CD14-positive monocyte (primary cell): ENCODE measurements at places on chromosomes 12 and 14. TPM values are rescaled to one million over a fixed set of nuclear protein-coding genes. Genes with fewer than 3 reads are reported as not detected.
A peak's percentile ranks its signal among the peaks of the same experiment; 100 is the strongest.

KIF21A gene
- 0.03 TPM for polyA plus RNA-seq

GRCh38 chr14:68399971-68400370 lies 392.9 kb downstream of the ZFP36L1 start:
- H3K4me1 ChIP-seq: peaks cover 33% of the 10 kb centered on the region
- no peaks in the 10 kb centered on the region for H3K27me3 ChIP-seq
- DNase-seq: no peak
- no peaks in the 10 kb centered on the region for H3K36me3 ChIP-seq
- H3K4me3 ChIP-seq: no peak overlapping the region

TAS2R43 gene
- not detected in 2 replicates for polyA plus RNA-seq

- no peak for DNase-seq
- peaks cover 57% of the 10 kb centered on the region for H3K4me1 ChIP-seq
- no peaks in the 10 kb centered on the region for H3K36me3 ChIP-seq
- H3K27me3 ChIP-seq: peaks cover 68% of the 10 kb centered on the region
Measured at GRCh38 chr12:49089821-49090773, 4.5 kb downstream of the DHH start.

DNA sequence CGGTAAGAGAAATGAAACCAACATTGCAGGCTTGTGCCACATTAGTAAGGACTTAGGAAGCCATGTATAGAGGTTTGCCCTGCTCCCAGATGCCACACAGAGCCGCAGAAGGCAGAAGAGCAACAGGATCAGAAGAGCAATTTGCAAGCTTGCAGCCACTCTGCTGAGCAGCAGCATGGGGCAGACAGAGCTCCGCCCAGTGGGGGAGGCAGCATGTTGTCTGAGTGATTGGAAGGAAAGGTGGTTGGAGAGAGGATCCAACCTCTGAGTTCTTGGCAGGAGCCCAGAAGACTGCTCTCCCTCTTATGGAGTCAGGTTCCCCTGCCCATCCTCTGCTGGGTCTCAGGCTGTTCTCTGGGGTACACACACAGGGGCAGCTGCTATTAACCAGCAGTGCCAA lies 2.3 kb upstream of the KRT6A start:
- DNase-seq: no peak
- no peak overlapping the region for H3K27ac ChIP-seq
- no peak overlapping the region for H3K4me3 ChIP-seq
- no peaks in the 10 kb centered on the region for H3K36me3 ChIP-seq
- peaks cover 9% of the 10 kb centered on the region for H3K4me1 ChIP-seq

DNA sequence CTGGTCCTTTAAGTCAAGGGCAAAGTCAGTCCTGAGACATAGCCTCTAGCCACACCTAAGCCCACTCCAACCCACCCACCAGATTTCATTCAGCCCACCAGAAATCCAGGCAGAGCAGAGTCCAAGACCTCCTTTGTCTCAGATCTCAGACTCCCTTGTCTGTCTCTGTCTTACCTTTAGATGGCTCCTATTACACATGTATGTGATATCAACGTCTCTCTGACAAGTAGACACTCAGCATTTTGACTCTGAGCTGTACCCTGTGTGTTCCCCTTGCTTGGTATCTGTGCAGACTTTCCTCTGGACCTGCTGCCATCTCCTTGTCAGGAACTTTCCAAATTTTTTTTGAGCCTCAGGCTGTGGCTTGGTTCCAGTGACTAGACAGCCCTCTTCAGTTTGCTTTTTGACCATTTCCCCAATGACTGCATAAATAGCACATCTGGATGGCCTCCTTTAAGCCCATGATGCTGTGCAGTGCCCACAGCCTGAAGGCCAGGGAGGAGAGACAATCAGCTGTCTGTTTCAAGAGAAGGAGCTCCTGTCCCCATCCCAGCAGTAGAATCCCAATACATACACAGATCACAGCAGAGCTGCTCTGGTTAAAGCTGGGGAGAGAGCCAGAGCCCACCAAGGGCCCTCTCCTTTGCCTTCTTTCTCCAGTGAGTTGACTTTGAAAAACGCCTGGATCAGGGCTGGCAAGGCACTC lies 7.0 kb downstream of the POU6F1 start:
- no peaks in the 10 kb centered on the region for H3K36me3 ChIP-seq
- no peaks in the 10 kb centered on the region for H3K27me3 ChIP-seq
- no peak overlapping the region for H3K4me3 ChIP-seq

OVCH1 gene
- not detected for polyA plus RNA-seq

DNA sequence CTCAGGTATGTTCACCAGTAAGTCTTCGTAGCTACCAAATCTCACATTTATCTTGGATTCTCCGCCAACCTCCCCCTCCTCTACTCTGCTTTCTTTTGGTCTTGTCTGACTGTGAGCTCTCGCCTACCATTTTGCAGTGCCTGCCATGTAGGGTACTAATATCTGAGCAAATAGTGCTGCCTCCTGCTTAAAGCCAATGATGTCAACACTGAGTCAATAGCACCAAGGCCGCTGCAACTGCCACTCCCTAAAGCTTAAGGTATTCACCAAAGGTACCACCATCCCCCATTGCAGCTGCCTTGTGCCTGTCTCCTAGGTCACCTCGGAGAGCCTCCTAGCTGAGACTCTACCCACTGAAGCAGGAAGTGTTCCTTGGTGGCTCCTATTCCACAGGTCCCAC lies 114.8 kb upstream of the FUT8 start:
- no peak overlapping the region for H3K4me3 ChIP-seq
- no peak overlapping the region for H3K27ac ChIP-seq
- no peaks in the 10 kb centered on the region for H3K4me1 ChIP-seq
- no peaks in the 10 kb centered on the region for H3K27me3 ChIP-seq
- no peaks in the 10 kb centered on the region for H3K36me3 ChIP-seq
- no peak for DNase-seq

DNA sequence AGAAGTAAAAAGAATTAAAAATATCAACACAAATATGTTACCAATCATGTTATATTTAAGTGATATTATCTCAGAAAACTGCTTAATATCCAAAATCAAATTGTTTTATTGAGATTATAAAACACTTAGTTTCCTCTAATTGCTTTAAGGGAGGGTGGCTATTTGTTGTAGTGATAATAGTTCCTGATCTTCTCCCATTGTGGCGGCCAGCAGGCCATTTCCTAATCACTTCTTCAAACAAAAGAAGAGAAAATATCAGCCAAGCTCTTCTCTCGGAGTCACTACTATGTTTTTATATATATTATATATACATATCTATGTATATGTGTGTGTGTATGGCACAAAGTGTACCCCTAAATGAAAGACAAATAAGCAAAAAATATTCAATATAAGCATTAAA lies 31.5 kb downstream of the ERO1A start:
- no peak overlapping the region for H3K27ac ChIP-seq
- DNase-seq: no peak
- H3K27me3 ChIP-seq: no peaks in the 10 kb centered on the region
- H3K36me3 ChIP-seq: peaks cover 28% of the 10 kb centered on the region

DNA sequence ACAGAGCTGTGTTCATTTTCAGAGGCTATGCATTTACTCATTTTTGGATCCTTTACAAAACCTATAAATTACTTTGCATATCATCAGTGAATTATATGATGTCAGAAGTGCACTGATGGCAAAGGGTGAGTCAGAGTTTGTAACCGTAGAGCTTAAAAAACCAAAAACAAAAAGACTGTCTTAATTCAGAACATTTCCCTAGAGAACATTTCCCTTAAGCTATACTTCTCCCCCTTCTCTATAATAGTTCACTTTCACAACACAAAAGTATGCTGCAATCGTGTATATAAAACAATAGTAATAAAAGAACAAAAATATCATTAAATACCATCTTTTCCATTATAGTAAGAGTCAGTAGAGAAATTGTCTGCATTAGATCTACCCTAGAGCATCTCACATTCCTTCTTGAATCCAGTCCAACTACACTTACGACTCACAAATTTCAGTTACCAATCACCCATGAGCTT lies 934.9 kb downstream of the LRFN5 start:
- no peaks in the 10 kb centered on the region for H3K36me3 ChIP-seq
- no peak overlapping the region for H3K27ac ChIP-seq
- H3K4me3 ChIP-seq: no peak overlapping the region

DNA sequence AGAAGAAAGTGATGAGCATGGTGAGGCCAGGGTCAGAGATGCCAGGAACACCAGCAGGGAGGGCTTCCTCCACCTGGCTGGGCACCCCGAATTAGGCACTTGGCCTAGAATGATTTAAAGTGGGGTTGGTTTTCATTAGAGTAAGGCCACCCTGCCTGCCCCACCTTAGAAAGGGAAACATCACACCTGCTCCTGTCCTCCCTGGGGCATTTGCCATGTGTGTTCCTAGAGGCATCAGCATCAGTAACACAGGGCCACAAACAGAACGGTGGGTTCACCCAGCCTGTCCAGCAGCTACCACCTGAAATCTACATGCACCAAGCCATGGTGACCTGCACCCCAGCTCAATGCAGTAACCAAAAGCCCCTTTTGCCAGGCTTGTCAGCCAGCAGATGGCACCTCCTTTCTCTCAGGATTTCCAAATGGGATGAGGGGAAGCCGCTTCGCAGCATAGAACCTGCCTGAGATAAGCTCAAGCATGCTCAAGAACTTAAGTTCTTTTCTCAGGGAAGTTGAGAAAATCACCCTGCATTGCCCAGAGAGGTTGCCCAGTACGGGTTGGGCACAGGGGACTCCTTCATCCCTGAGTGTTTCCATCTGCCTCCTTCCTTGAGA lies 338.8 kb downstream of the DPF3 start:
- no peaks in the 10 kb centered on the region for H3K36me3 ChIP-seq
- no peak overlapping the region for H3K4me3 ChIP-seq
- H3K27ac ChIP-seq: no peak overlapping the region

GRCh38 chr12:45168976-45169375 lies 46.9 kb upstream of the ANO6 start:
- H3K4me3 ChIP-seq: no peak overlapping the region
- H3K36me3 ChIP-seq: no peaks in the 10 kb centered on the region
- no peak overlapping the region for H3K27ac ChIP-seq
- no peaks in the 10 kb centered on the region for H3K4me1 ChIP-seq
- H3K27me3 ChIP-seq: no peaks in the 10 kb centered on the region

- H3K27me3 ChIP-seq: peaks cover 14% of the 10 kb centered on the region
- no peak for DNase-seq
- no peaks in the 10 kb centered on the region for H3K4me1 ChIP-seq
- H3K36me3 ChIP-seq: no peaks in the 10 kb centered on the region
- no peak overlapping the region for H3K4me3 ChIP-seq
Measured at GRCh38 chr14:95875831-95876760, 536 bp upstream of the TUNAR start.

- H3K27me3 ChIP-seq: no peaks in the 10 kb centered on the region
- peaks cover 51% of the 10 kb centered on the region for H3K4me1 ChIP-seq
- no peaks in the 10 kb centered on the region for H3K36me3 ChIP-seq
- peak; percentile 75 for DNase-seq
- H3K27ac ChIP-seq: peak overlapping the region; percentile 81
Measured at GRCh38 chr14:68377459-68377858, 415.4 kb downstream of the ZFP36L1 start.

KRT8 gene
- polyA plus RNA-seq: not detected

GRCh38 chr12:71356569-71356968 lies 83.0 kb upstream of the LGR5 start:
- no peaks in the 10 kb centered on the region for H3K36me3 ChIP-seq
- no peaks in the 10 kb centered on the region for H3K4me1 ChIP-seq
- H3K27me3 ChIP-seq: no peaks in the 10 kb centered on the region
- no peak overlapping the region for H3K4me3 ChIP-seq
- no peak for DNase-seq

GRCh38 chr14:44497148-44497547 lies 9.9 kb downstream of the FSCB start:
- H3K36me3 ChIP-seq: no peaks in the 10 kb centered on the region
- no peaks in the 10 kb centered on the region for H3K4me1 ChIP-seq
- no peaks in the 10 kb centered on the region for H3K27me3 ChIP-seq
- no peak overlapping the region for H3K4me3 ChIP-seq

- H3K36me3 ChIP-seq: no peaks in the 10 kb centered on the region
- H3K27me3 ChIP-seq: no peaks in the 10 kb centered on the region
- no peaks in the 10 kb centered on the region for H3K4me1 ChIP-seq
Measured at GRCh38 chr14:41446008-41446407, 160.7 kb upstream of the LRFN5 start.

- H3K4me3 ChIP-seq: no peak overlapping the region
- no peaks in the 10 kb centered on the region for H3K4me1 ChIP-seq
- H3K36me3 ChIP-seq: no peaks in the 10 kb centered on the region
Measured at GRCh38 chr14:33369041-33369440, 430.4 kb downstream of the NPAS3 start.

- H3K4me3 ChIP-seq: no peak overlapping the region
- no peaks in the 10 kb centered on the region for H3K27me3 ChIP-seq
- H3K27ac ChIP-seq: no peak overlapping the region
- H3K36me3 ChIP-seq: no peaks in the 10 kb centered on the region
- H3K4me1 ChIP-seq: no peaks in the 10 kb centered on the region
Measured at GRCh38 chr12:25752710-25753309, 199.7 kb upstream of the LMNTD1 start.

JPH4 gene
- polyA plus RNA-seq: 3.7 TPM

BAZ1A gene
- polyA plus RNA-seq: 11.6 and 25.5 TPM in 2 replicates

DNA sequence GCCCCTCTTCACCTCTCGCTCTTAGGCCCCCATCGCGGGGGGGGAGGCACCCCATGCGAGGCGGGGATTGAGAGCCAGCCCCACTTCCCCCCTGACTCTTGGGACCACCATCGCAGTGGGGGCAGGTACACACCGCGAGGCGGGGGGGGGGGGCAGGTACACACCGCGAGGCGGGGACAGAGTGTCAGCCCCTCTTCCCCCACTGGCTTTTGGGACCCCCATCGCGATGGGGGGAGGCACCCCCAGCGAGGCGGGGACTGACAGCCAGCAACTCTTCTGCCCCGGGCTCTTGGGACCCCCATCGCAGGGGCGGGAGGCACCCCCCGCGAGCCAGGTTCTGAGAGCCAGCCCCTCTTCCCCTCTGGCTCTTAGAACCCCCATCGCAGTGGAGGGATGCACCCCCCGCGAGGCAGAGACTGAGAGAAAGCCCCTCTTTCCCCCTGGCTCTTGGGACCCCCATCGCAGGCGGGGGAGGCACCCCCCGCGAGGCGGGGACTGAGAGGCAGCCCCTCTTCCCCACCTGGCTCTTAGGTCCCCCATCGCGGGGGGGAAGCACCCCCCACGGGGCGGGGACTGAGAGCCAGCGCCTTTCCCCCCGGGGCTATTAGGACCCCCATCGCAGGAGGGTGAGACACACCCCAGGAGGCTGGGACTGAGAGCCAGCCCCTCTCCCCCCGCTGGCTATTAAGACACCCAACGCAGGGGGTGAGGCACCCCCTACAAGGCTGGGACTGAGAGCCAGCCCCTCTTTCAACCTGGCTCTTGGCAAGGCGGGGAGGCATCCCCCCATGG lies 196.5 kb upstream of the PZP start:
- H3K27ac ChIP-seq: no peak overlapping the region
- H3K36me3 ChIP-seq: no peaks in the 10 kb centered on the region

TAS2R42 gene
- polyA plus RNA-seq: not detected in 2 replicates

- no peak for DNase-seq
- H3K4me3 ChIP-seq: no peak overlapping the region
- H3K27ac ChIP-seq: no peak overlapping the region
- H3K4me1 ChIP-seq: no peaks in the 10 kb centered on the region
Measured at GRCh38 chr14:23787436-23787835, 151.3 kb downstream of the DHRS2 start.

ZDHHC22 gene
- not detected for polyA plus RNA-seq

GRCh38 chr12:109275173-109275572 lies 33.9 kb downstream of the FOXN4 start:
- no peak overlapping the region for H3K4me3 ChIP-seq
- no peak overlapping the region for H3K27ac ChIP-seq
- H3K36me3 ChIP-seq: no peaks in the 10 kb centered on the region
- DNase-seq: no peak
- H3K27me3 ChIP-seq: no peaks in the 10 kb centered on the region
- peaks cover 5% of the 10 kb centered on the region for H3K4me1 ChIP-seq

- H3K4me1 ChIP-seq: no peaks in the 10 kb centered on the region
- no peak for DNase-seq
- H3K4me3 ChIP-seq: no peak overlapping the region
- no peaks in the 10 kb centered on the region for H3K27me3 ChIP-seq
- H3K27ac ChIP-seq: no peak overlapping the region
- H3K36me3 ChIP-seq: peaks cover 94% of the 10 kb centered on the region
Measured at GRCh38 chr12:120457133-120457532, 10.9 kb downstream of the GATC start.
